ENCODE measurements at places on chromosomes 3 and 15. TPM values are rescaled to one million over a fixed set of nuclear protein-coding genes. Genes with fewer than 3 reads are reported as not detected.

DNA sequence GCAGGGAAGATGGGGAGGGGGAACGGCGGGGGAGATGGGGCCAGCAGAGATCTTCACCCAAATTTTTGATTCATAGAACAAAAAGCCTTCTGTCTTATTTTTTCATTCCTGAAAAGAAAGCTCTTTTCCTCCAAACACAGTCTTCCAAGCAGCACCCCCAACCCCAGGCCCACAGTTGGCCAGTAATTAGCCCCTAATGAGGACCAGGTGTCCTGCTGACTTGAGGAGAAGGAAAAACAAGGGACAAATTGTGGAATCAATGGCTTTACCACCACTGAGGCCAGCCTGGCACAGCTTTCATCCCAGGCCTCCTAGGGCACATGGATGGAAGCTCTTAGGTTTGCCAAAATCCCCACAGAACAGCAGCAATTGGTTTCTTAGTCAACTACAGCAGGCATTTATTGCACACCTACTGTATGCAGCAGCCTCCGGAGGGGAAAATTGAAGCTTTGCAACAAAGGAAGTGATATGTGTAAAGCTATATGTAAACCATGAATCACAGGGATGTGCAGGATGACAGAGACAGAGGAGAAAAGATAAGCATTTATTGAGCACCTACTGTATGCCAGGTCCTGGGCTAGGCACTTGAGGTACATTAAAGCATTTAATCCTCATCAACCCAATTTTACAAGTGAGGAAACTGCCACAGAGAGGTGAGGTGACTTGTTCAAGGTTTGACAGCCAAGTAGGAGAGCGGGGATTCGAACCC lies 199.5 kb downstream of the TBC1D2B start:
- DNase-seq, result no peak

DNA sequence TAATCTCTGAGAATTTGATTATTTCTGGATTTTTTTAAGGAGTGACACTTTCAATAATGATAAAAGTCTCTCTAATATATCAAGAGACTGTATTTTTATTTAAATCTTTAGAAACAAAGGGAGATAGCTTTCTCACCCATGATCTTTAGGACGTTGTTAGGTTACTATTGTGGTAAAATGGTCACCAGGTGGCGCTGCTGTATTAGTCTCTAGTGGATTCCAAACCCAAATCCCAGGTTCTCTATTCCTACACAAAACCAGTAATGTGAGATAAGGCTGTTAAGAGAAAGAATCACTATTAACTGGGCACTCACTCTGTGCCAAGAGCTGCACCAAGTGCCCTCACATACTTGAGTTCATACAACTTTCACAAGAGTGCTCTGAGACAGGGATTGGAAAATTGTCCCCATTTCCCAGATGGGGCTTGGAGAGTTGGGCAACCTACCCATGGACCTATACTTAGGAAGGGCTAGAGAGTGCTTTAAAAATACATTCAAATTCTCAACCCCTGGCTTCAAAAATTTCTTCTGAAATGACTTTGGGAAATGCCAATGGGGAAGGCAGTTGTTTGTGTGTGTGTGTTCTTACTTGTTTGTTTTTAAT lies 593.4 kb upstream of the TGFBR2 start:
- peak; percentile 64 for DNase-seq

SH3GL3 gene
- total RNA-seq, result 3.5 TPM

DNA sequence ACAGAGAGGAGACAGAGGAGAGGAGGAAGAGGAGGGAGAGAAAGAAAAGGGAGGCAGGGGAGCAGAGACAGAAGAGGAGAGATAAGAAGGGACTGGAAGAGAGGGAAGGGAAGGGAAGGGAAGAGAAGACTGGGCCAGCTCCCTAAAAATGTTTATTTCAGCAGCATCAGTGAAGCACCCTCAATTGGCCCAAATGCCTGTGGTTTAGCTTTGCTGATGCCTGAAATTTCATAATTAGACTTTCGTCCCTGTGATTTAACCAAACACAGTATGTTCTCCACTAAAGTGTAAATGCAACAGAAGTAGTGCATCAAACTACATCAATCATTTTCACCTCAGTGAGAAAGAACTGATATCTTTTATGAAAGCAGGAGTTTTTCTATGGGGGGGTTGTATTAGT lies 55.9 kb downstream of the NOX5 start:
- DNase-seq, result no peak

All from HT1080 (cell line).